ENCODE measurements at places on chromosomes 11 and 22.
A peak's percentile ranks its signal among the peaks of the same experiment; 100 is the strongest.

- DNase-seq, result peak; percentile 51
Observed at GRCh38 chr11:9664276-9665171, 647 bp downstream of the SWAP70 start.

DNA sequence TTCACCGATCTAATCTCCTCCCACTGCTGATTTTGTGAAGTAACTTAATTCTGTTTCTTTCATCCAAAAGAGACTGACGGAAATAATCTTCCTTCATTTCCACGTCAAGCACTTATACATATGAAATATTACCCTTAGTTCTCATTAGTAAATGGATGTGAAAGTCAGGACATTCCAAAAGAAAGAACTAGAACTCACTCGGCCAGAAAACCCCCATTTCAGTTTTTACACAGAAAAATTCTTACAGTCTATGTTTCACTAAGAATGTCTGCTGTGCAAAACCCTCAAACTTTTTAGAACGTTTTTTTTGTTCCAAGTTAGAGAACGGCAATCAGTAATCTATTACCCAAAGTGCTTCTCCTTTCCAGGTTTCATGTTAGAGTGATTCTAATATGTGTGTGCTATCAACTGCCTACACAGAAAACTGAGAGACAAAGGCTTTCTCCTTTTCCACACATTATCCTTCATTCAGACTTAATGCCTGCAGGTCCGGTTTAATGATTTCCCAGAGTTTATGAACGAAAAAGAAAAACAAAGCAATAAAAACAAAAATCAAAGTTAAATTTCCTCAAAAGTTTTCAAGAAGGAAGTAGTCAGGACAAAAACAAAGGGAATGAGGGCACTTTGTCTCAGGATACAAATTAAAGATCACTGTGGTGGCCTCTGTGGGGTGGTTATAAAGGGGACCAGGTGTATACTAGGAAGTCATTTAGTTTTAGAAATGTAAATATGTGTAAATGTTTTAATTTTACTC, 11.3 kb upstream of the SESN3 start:
- no peak for DNase-seq

GRCh38 chr22:30985561-30986208, 16.6 kb downstream of the TUG1 start:
- DNase-seq, result no peak

DNA sequence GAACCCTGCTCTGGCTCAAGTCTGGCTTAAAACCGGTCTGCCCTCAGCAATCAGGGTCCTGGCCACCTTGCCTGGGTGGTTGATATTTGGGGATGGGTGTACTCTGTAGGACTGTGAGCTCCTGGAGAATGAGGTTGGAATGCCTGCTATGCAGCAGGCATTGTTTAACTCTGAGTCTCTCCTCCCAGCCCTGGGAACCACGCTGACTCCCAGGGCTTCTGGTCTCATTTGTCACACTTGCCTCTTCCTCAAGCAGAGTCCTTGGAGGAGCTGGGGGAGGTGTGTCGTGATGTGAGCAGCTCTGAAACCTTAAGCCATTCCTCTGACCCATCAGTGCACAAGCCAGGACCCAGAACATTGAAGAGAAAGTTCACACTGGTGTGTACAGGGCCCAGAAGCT, 340.1 kb downstream of the MN1 start:
- DNase-seq, result peak; percentile 99

DNA sequence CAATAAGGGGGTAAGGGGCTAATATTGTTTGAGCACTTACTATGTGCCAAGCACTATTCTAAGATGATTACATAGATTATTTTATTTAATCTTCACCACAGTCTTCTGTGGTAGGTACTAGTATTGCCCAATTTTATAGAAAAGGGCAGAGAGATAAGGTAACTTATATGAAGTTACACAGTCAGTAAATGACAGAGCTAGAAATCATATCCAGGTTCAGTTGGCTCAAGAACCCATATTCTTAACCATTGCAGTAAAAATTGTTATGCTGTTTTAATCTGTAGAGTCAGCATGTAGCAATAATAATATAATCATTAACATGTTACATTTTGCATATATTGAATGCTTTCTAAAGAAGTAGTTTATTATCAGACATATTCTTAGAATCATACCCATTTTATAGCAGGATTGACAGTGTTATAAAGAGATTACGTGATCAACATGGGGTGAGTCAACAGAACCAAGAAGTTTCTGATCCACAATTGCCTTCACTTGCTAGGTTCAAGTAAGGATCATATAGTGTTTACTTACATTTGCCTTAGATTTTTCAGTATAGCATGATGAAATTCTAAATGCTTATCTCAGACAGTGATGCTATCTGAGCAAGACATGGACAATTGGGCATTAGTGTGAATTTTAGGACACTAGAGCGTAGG, 46.4 kb downstream of the CSTPP1 start:
- DNase-seq, result no peak
